ENCODE measurements at places on chromosomes 4 and X. TPM values are rescaled to one million over a fixed set of nuclear protein-coding genes. Genes with fewer than 3 reads are reported as not detected.
A peak's percentile ranks its signal among the peaks of the same experiment; 100 is the strongest.

The CRMP1 gene
- not detected for polyA plus RNA-seq

DNA sequence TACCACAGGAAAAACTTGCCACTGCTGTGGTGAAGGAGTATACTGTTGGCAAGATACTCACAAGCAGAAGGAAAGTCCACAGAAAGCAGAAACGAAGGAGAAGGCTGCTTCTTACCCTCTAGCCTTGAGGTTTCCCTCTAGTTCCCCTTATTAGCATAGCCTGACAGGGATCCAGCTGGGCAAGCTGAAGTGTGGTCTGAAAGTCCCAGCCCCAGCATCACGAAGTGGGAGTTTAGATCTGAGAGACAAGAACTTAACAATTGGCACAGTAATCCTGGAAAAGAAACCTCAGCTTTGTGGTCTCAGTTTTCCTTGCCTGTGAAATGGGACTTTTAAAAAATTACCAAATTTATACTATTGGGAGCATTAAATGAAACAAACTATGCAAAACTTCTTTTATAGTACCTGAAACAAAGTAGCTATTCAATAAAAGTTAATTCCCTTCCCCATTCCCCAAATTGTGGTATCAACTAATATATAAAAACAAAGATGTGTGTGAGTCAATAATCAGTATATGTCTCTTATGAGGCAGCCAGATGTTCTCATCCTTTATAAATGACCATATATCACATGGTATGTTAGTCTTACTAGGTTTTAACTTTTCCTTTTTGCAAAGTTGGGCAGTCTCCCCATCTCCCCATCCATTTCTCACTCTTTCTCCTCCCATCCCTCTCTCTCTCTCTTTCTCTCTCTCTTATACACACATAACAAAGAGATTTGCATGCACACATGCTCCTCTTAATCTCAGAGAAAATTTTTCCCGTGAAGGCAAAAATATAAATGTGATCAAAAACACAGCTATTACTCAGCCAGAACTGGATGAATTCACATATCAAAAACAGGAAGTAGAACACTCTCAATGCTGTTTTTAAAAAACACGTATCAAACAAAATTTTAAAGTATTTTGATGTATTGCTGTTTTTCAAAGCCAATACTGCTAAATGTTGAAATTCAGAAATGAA is 57.8 kb downstream of the SCFD2 start:
- H3K27ac ChIP-seq = no peak overlapping the region
- no peak overlapping the region for H3K4me3 ChIP-seq
- DNase-seq = no peak
- no peaks in the 10 kb centered on the region for H3K36me3 ChIP-seq
- H3K4me1 ChIP-seq = no peaks in the 10 kb centered on the region

- H3K27me3 ChIP-seq = no peaks in the 10 kb centered on the region
- H3K27ac ChIP-seq = no peak overlapping the region
- H3K4me3 ChIP-seq = no peak overlapping the region
- H3K36me3 ChIP-seq = no peaks in the 10 kb centered on the region
- no peaks in the 10 kb centered on the region for H3K4me1 ChIP-seq
- DNase-seq = no peak
Measured at GRCh38 chr4:93373893-93374860, 454.4 kb upstream of the ATOH1 start.

DNA sequence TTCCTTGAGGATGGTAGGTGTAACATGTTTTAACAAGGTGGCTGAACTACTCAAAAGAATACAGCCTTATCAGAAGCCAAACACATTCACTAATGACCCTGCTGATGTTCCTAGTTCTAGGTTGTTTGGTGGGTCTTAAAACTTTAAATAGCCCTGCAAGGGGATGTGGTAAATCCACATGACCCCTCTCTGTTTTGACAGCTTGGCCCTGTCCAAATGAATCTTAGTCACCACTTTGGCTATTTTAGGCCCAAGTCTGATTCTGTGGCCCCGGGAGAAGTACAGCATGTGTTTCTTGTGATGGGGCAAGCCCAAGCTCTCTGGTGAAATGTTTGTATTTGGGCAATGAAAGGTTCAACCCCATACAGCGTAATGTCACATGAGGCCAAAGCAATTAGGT is 54.5 kb upstream of the GPR34 start:
- H3K36me3 ChIP-seq = no peaks in the 10 kb centered on the region
- no peaks in the 10 kb centered on the region for H3K4me1 ChIP-seq
- no peak overlapping the region for H3K27ac ChIP-seq
- no peak overlapping the region for H3K4me3 ChIP-seq
- no peaks in the 10 kb centered on the region for H3K27me3 ChIP-seq

DNA sequence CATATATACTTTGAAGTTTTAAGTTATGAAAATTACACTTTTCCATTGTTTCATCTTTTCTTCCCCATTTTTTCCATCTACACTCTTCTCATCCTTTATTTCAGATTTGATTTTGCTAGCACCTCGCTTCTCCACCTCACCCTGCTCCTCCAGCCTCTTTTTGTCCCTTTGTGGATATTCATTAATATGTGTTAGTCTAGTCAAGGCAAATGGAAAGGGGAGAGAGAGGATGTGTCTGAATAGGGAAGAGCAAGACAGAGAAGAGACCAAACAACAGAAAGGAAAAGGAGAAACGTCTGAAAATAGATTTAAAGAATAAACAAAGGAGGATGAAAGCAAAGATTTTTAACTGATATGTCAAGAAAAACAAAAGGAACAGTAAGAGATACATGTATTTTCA is 24.1 kb downstream of the GPM6A start:
- H3K27ac ChIP-seq = no peak overlapping the region
- H3K36me3 ChIP-seq = no peaks in the 10 kb centered on the region
- no peaks in the 10 kb centered on the region for H3K27me3 ChIP-seq
- DNase-seq = no peak

DNA sequence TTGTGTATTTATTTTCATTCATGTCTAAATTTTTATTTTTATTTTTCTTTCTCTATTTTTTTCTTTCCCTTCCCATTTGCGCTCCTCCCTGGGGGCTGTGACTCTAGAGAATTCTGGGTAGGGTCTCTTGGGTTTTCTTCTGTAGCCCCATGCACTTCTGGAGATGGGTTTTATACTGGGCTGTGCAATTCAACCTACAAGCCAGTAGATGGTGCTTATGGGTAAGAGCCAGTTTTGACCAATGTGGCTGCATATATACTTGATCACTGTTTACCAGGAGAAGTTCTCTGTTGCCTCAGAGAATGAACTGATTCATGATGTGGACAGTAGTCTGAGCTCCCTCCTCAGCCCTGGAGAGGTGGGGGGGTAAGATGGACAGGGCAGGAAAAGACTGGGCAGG is 614.6 kb downstream of the PCDH19 start:
- DNase-seq = no peak
- no peaks in the 10 kb centered on the region for H3K27me3 ChIP-seq
- no peaks in the 10 kb centered on the region for H3K4me1 ChIP-seq

The GABRE gene
- polyA plus RNA-seq = not detected

GRCh38 chr4:77917075-77917474 is 54.4 kb downstream of the MRPL1 start:
- no peak overlapping the region for H3K4me3 ChIP-seq
- H3K27me3 ChIP-seq = no peaks in the 10 kb centered on the region
- H3K36me3 ChIP-seq = peaks cover 4% of the 10 kb centered on the region
- no peak overlapping the region for H3K27ac ChIP-seq
- no peak for DNase-seq

The IL1RAPL1 gene
- polyA plus RNA-seq = not detected

DNA sequence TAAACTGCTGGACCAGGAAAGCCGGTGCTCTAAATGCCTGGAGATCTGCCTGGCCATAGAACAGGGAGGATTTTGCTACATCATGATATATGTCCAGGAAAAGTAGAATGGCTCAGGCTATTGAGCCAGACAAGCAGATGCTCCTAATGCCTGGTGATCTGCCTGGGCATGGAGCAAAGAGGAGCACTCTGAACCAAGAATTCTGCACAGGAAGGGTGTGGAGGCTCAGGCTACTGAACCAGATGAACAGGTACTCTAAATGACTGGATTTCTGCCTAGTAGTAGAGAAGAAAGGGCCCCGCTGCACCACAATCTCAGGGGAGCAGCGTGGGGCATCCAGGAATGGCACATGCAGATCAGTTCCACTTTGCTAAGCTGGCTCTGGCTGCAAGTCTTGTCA is 607.9 kb downstream of the ANKRD50 start:
- H3K27me3 ChIP-seq = no peaks in the 10 kb centered on the region
- no peak overlapping the region for H3K4me3 ChIP-seq
- H3K36me3 ChIP-seq = no peaks in the 10 kb centered on the region
- no peaks in the 10 kb centered on the region for H3K4me1 ChIP-seq

The PLAC8 gene
- polyA plus RNA-seq = 170 TPM

GRCh38 chr4:8235224-8235623 is 34.3 kb upstream of the HTRA3 start:
- H3K4me1 ChIP-seq = peaks cover 8% of the 10 kb centered on the region
- DNase-seq = no peak
- no peak overlapping the region for H3K27ac ChIP-seq
- H3K27me3 ChIP-seq = no peaks in the 10 kb centered on the region
- peaks cover 92% of the 10 kb centered on the region for H3K36me3 ChIP-seq
- no peak overlapping the region for H3K4me3 ChIP-seq

The STAG2 gene
- 56.2 TPM for polyA plus RNA-seq

DNA sequence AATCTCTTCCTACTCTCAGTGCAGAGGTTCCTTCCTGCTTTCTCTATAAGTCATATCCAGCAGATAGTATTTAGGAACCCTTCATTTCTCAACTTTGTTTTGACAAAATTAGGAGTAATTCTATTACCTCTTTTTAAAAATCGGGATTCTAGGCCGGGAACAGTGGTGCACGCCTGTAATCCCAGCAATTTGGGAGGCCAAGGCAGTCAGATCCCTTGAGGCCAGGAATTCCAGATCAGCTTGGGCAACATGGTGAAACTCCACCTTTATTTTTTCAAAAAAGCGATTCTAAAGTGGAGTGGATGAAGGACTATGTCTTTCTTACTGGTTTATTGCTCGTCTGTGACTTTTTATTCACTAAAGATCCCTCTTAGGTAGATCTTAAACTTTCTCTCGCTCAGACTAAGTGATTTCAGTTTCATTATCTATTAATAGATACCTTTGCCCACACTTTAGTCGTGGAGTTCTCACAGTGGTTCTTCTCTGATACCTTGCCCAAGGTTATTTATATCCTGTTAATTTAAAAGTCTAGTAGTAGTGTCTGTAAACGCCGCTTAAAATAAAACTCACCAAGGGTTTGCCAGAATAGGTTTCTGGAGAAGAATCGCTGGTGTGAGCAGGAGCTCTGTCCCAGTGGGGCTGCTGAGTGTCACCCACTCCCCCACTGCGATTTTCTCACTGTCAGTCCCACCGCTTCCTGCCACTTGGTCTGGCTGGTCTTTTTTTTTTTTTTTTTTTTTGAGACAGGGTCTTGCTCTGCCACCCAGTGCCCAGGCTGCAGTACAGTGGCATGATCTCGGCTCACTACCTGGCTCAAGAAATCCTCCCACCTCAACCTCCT is 27.0 kb upstream of the TMEM131L start:
- no peak for DNase-seq
- H3K36me3 ChIP-seq = no peaks in the 10 kb centered on the region
- no peak overlapping the region for H3K4me3 ChIP-seq
- H3K27me3 ChIP-seq = no peaks in the 10 kb centered on the region
- no peak overlapping the region for H3K27ac ChIP-seq

The TRO gene
- not detected for polyA plus RNA-seq

The TMEM271 gene
- polyA plus RNA-seq = not detected

The GPR50 gene
- polyA plus RNA-seq = not detected

DNA sequence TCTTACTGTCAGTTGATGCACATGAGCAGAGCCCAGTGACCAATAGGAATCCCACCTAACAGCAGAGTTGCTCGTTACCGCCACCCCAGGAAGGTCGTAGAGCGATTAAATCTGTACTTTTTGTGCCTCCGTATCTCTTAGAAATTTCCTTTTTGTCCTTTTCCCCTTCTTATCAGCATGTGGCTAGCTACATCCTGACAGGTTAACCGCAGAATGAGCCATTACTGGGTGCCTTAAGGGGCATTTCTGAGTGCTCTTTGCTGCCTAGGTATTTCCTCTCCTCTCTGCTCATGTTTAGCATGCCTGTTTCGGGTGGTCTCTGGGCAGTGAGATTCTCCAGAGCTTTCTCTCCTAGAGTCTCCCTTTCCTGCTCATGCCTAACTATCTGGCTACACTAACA is 530.5 kb downstream of the FAM133A start:
- H3K27ac ChIP-seq = no peak overlapping the region
- H3K4me3 ChIP-seq = no peak overlapping the region
- no peaks in the 10 kb centered on the region for H3K36me3 ChIP-seq
- no peak for DNase-seq

GRCh38 chrX:148466292-148466691 is 34.1 kb upstream of the AFF2 start:
- no peak for DNase-seq
- no peaks in the 10 kb centered on the region for H3K27me3 ChIP-seq
- no peak overlapping the region for H3K4me3 ChIP-seq

DNA sequence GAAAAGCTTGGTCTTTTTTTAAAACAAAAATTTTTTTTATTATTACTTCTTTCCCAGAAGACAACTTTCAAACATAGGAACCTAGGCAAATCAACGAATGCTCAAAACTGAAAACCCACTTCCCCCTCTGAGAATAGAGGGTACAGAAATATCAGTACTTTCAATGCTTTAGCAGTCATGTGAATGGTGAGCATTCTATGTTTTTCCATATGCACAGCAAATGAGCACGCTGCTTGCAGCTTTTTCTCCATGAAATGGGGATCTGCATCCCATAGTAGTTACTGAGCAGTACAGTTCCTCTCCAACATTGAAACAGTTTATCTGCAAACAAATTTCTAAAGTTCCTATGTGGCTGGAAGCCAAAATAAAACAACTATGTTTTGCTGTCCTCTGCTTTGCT is 108.4 kb upstream of the BMP2K start:
- no peaks in the 10 kb centered on the region for H3K27me3 ChIP-seq
- H3K27ac ChIP-seq = no peak overlapping the region
- peaks cover 75% of the 10 kb centered on the region for H3K4me1 ChIP-seq
- peak overlapping the region; percentile 36 for H3K4me3 ChIP-seq
- H3K36me3 ChIP-seq = no peaks in the 10 kb centered on the region
- peak; percentile 11 for DNase-seq

- H3K36me3 ChIP-seq = no peaks in the 10 kb centered on the region
- no peak overlapping the region for H3K4me3 ChIP-seq
- DNase-seq = no peak
Measured at GRCh38 chrX:133658293-133658911, 243.1 kb upstream of the GPC4 start.

The ATP2B3 gene
- 0.01 TPM for polyA plus RNA-seq

The SPANXD gene
- polyA plus RNA-seq = not detected

GRCh38 chr4:81781799-81782198 is 310.1 kb upstream of the RASGEF1B start:
- no peaks in the 10 kb centered on the region for H3K27me3 ChIP-seq
- DNase-seq = no peak
- no peak overlapping the region for H3K27ac ChIP-seq
- no peak overlapping the region for H3K4me3 ChIP-seq

The DCX gene
- polyA plus RNA-seq = not detected

The RNF212 gene
- not detected for polyA plus RNA-seq
